ENCODE measurements at places on chromosomes 1 and 21. TPM values are rescaled to one million over a fixed set of nuclear protein-coding genes. Genes with fewer than 3 reads are reported as not detected.

Gene CDA
- total RNA-seq, result not detected

Gene CFHR3
- 0.99 TPM for total RNA-seq

Gene PRAMEF11
- total RNA-seq, result not detected

Gene ASCL5
- not detected for total RNA-seq

Gene CRYBG2
- total RNA-seq, result not detected

Gene FGR
- not detected for total RNA-seq

Gene CSMD2
- total RNA-seq, result 0.14 TPM

Gene CELA3A
- total RNA-seq, result not detected

Gene NDUFV3
- 27.6 TPM for total RNA-seq

Gene AIM2
- not detected for total RNA-seq

Gene CELF3
- not detected for total RNA-seq

Gene ASTN1
- not detected for total RNA-seq

Gene MYCL
- total RNA-seq, result 14.4 TPM

Gene CD5L
- total RNA-seq, result not detected

Gene DR1
- 58.7 TPM for total RNA-seq

Gene OR2T11
- not detected for total RNA-seq

Gene NCF2
- total RNA-seq, result 0.25 TPM

Gene FLG2
- total RNA-seq, result not detected

Gene RGS16
- total RNA-seq, result 101 TPM

Gene KCNE2
- not detected for total RNA-seq

Gene ZBED6
- 21.4 TPM for total RNA-seq

Gene TNNT2
- 74.9 TPM for total RNA-seq

Gene ENO1
- total RNA-seq, result 2,596 TPM

Gene AGMAT
- total RNA-seq, result not detected

Gene SYCP1
- total RNA-seq, result not detected

Gene COL16A1
- 2.6 TPM for total RNA-seq

Gene FCER1G
- 0.28 TPM for total RNA-seq

Gene KIAA1614
- total RNA-seq, result 59.9 TPM

Gene H6PD
- total RNA-seq, result 5.9 TPM

Gene SERPINC1
- 0.22 TPM for total RNA-seq

Gene C8A
- not detected for total RNA-seq
